Immature natural killer cell (primary cell): ENCODE measurements at places on chromosomes 1 and 21.

DNA sequence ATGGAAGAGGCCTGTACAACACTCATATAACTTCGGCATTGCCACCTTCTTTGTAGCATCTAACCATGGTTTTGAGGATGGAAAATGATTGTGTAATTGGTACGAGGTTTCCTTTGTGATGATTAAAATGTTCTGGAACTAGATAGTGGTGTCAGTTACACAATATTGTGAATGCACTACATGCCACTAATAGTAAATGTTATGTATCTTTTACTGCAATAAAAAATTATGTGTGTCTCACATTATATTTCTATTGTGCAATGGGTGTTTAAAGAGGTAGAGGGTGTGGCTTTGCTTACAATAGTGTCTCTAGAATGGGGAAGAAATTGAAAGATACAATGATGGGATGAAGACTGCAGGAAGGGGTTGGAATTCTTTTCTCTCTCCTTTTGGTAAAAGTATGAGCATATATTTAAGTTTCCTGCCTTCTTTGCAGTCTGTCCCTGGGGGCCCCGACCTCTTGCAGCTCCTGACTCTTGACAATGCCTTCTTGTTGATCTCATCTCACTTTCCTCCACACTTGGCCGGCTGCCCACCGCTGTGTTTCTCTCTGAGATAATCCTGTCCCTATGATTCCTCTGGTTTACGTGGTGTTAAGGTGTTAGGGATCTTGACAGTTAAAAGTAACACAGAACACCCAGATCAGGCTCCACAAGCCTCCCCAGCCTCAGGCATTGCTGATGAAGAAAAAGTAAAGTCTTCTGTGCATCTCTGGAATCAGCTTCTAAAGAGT is 39.3 kb downstream of the MTARC1 start:
- no peak for DNase-seq

DNA sequence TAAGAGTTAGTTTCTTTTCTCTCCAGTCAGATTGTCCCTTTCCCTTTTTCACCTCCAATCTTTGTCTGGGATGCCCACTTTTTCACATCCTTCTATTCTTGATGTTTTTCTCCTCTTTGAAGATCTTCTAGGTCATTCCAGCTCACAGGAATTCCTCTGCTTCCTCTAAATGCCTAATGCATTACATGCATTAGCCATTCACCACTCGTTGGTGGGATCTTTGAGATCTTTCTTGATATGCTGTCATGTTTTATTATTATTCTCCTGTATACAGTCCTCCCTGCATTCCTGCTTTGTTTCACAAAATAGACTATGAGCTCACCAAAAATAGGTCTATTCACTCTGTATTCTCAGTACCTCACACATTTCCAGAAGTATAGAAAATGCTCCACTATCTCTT is 129.0 kb downstream of the LYPLAL1 start:
- no peak for DNase-seq

DNA sequence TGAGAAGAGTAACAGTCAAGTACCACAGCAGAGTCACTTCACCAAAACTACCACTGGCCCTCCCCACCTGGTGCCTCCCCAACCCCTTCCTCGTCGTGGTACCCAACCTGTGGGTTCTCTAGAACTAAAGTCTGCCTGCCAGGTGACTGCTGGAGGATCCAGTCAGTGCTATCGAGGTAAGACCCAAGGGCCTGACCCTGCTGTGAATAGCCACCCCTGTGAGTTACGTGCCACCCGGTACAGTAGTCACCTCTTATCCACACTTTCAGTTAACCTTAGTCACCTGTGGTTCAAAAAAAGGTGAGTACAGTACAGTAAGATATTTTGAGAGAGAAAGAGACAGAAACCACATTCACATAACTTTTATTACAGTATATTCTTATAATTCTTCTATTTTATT is 16.5 kb downstream of the TTF2 start:
- DNase-seq = no peak

GRCh38 chr1:165828669-165829329 is 1.4 kb downstream of the UCK2 start:
- DNase-seq = no peak

DNA sequence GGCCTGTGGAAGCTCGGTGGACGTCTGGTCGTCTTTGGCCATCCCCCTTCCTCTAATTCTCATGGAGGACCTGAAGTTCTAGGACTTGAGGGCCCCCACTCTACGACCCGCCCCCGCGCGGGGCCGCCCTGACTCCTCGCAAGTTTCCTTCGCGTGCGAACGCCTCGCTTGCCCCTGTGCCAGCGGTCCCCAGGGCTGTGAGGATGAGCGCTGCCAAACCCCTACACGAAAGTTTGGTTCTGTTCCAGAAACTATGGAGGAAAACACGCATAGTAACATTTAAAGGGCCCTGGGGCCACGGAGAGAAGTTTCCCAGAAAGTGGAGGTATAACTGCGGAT is 304 bp upstream of the GNG12 start:
- no peak for DNase-seq

DNA sequence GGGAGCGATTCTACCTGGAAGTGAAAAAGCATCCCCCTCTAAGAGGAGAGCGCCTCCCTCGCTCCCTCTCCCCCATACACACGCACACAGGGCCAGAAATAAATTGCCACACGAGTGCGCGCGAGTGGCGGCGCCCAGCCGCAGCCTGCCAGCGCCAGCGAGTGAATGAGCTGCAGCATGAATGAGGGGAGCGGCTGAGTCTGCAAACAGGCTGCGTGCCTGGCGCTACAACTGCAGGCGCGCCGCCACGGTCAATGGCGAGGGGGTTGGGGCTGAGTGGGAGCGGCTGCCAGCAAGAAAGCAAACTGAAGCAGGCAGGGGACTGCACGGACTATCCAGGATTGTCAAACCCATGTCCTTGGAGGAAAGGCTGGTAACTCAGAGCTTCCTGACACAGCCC is 2.2 kb downstream of the CAMK1G start:
- DNase-seq = no peak

DNA sequence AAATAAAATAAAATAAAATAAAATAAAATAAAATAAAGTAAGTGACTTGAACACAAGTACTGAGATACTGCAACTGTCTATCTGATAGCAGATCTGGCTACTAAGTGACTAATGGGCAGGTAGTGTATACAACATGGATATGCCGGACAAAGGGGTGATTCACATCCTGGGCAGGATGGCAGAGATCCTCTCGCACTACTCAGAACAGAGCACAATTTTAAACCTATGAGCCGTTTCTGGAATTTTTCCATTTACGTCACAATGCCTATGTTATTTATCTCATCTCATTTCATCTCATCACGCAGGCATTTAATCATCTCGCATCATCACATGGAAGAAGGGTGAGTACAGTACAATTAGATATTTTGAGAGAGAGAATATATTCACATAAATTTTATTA is 233.3 kb upstream of the COA6 start:
- no peak for DNase-seq

DNA sequence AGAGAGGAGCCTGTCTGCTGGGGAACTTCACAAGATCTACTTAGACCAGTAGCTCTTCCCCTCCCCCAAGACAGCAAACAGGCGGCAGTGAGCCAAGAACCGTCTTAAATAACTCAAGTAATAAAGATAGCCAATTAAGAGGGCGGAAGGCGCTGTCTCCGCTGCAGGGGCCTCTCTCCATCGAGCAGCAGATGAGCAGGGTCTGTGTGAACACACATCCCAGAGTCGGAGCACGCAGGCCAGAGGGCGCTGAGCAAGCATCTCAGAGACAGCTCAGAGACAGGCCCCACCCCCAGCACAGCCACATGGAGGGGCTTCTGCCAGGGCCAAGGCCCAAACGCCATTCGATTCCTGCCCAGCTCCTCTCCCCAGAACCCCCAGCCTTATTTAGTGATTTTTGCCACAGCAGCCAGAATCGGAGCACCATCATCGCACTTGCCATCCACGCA is 11.1 kb downstream of the IFFO2 start:
- DNase-seq = no peak

GRCh38 chr1:966704-967300 is 520 bp downstream of the PLEKHN1 start:
- DNase-seq = peak; percentile 59

GRCh38 chr21:39232861-39233291 is 49.6 kb upstream of the PSMG1 start:
- no peak for DNase-seq

DNA sequence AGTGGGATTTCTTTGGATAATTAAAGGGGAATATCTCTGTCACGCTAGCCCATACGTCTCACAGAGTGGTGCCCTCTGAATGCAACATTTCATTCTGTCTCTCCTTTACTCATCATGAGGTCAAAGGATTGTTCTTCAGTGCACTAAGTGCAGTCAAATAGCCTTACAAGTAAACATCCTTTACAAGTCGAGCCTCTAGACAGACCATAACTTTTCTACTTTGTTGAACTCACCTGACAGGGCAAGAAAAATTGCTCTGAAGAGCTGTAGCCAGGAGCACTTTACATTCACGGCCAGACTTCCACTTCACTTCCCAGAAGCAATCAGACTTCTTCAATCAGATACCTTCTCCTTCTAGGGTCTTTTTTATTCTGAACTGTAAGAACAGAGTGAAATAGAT is 768.0 kb upstream of the TMPRSS15 start:
- no peak for DNase-seq

DNA sequence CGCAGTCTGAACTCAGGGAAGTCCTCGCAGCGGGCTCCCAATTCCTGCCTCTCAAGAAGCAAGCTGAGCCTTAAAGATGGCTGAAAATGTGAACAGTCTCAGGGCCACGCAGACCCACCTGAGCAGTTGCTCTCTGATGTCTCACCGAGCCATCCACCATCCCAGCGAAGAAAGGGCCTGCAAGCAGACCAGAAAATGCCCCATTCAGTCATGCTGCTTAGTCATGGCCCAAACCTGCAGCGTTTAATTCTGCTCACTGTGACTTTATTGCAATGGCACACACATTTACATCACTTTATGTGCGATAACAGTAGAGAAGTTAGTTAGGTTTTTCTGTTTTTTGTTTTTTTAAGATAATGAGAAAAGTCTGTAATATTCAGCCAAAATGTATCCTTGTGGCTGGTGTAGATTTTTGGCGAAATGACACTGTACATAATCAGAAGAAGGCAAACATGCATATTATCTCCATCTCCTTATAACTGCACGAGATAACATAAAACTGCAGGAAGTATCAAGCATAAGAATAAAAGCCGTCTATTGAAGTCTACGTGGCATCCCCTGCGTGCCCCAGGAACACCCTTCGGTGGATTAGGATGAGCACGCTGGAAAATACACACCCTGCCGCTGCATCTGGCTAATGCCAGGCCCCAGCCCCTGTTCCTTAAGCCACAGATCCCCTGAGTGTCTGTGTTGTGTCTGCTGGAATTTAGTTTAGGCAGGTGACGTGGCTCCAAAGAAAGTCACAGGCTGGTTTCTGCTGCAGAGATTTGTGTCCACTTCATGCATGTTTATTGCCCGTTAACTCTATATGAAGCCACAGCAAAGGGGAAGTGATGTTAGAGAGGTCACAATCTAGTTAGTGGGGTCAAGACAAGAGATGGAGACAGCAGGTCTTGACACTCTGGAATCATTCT is 119.8 kb upstream of the IRF2BP2 start:
- DNase-seq = no peak

DNA sequence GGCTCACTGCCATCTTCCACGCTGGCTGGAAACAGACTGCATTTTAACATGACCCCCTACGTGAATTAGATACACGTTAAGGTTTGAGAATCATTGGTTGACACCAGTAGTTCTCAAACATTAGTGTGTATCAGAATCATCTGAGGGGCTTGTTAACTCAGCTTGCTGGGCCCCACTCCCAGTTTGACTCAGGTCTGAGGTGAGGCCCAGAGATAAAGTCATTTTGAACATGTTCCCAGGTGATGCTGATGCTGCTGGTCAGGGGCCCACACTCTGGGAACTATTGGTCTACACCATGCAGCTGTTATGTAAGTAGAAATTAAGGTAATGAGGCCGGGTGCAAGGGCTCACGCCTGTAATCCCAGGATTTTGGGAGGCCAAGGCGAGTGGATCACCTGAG is 1.3 kb downstream of the LSM10 start:
- no peak for DNase-seq

DNA sequence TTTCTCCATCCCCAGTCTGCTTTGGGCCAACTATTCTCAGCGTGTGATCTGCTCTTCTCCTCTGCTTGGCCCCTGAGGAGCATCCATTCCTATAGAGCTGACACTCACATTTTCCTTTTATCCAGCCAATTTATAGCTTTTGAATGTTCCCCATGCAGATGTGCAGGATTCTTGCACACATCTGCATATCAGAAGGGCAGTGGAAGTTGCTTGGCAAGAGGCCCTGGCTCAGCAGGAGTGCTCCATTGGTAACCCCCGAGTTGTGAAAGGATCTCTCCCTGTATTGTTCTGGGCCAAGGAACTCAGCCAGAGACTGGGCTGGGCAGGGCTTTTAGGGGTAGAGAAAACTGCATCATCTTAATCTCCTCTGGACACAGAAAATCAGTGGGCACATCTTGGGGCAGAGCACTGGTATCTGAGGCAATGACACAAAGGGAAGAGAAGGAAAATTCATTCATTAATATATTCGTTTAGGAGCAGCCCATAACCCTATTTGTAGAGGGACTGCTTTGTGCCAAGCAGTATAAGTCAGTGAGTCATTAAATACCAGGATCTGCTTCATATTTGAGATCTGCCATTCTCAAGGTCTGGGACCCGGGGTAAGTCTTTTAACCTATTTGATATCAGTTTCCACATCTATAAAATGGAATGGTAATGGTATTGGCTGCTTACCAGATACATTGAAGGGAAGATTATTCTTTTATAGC is 31.0 kb upstream of the BEND5 start:
- no peak for DNase-seq

DNA sequence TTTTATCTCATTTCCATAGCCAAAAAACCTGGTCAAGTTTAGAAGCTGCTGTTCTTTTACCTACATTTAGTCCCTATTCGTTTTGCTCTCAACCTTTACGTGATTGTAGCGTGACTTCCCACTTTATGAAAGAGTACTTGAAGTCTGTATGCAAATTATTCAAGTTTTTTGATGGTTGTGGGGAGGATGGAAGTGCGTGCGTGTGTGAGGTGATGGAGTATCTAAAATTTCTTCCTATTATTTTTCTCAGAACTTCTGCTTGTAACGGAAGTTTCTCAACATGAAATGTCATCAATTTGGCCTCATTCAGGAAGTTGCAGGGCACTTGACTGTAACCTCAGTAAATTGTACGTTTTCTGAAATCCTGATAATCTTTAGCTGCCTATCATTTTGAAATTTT is 64.0 kb downstream of the SAMSN1 start:
- peak; percentile 26 for DNase-seq

- no peak for DNase-seq
These were observed 90.1 kb upstream of the BCL10 start for GRCh38 chr1:85366391-85367170.

DNA sequence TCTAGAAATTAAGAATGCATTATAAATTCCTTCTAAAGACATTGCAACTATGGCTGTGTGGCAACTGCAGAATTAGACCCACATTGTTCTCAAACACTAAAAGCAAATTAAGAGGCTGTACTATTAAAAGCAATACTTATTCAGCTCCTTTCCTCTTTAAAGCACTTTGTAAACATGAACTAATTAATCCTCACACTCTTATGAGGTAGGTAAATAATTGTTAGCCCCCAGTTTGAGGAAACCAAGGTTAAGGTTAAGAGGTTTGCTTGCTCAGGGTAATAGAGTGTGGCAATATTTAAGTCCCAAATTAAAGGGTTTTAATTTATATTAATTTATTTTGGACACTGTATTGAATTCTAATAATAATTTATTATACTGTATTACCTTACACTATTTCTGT is 553.8 kb downstream of the LRRIQ3 start:
- no peak for DNase-seq
